ENCODE measurements at places on chromosomes 11 and 22.
A peak's percentile ranks its signal among the peaks of the same experiment; 100 is the strongest.

DNA sequence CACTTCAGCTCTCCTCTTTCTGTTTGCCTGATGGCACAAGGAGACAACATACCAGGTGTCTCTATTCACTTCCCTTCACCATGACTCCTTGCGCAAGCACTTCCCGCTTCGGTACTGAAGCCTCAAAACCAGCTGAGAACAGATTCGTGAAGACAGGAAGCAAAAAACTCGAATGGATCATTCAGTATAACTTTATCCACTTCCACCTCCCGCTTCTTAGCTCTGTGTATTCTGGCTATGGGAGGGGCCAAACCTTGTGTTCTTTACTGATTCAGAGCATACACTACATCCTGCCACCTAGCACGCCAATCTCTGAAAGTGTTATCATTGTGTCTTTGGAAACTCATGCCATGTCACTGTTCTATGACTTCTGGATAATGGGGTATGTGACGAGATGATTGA lies 62.2 kb upstream of the ADA2 start:
- DNase-seq: peak; percentile 62

DNA sequence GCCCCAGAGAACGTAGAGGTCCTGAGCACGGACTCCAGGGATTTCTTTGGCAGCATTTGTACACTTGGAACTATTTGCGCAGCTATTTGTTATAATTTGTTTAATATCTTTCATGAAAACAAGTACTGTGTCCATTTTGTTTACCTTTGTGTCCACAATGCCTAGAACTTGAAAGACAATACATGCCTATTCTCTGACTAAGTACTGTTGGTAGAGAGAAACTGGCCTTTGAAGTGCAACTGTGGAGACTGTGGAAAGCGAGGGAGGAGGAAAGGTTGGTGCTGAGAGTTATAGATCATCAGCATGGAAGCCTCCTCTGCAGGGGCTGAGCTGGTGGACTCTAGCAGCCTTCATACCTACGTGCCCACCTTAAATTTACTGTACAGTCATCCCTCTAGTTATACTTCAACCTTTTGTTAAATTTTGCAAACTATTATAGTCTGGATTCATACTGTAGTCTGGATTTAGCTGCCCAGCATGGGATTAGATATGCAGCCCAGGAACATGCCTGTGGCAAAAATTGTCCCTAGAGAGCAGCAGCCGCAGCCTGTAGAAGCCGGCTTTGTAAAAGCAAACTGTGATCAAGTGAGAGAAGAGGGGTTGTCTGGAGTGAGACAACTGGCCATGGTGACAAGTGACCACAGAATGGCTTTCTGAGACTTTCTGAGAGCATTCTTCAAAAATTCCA lies 24.2 kb upstream of the YAP1 start:
- DNase-seq: no peak

GRCh38 chr11:129618046-129618569 lies 197.5 kb upstream of the TMEM45B start:
- DNase-seq: no peak

- no peak for DNase-seq
Measured at GRCh38 chr22:19870153-19871022, 15.7 kb upstream of the GNB1L start.

DNA sequence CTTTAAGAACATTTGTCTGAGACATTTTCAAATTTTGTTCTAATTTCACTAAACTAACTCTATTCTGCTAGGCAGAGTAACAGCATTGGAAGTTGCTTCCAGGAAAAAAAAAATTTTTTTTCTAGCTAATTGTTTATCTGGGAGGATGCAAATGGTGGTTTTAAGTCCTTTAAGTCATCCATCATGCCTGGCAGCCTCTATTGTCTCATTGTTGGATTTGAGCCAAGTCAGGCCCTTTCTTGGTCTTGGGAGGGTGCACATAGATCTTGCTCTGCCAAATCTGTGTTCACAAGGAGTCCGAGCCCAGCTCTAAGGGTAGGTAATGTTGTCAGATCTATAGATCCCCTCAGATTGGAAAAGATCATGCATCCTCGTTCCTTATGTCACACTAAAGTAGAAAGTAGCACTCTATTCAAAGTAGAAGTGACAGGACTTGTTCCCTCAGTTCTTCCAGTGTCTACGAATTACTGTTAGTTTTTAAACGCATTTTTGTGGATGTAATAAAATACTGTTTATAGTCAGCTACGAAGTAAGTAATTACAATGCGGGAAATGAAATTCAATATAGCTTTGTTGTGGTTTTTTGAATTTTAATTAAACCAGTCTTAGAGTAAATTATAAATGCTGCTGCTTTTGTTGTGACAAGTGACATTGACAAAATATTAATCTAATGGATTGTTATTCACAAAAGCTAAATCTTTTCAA lies 166.0 kb upstream of the RASSF10 start:
- no peak for DNase-seq

- DNase-seq: no peak
Measured at GRCh38 chr22:50529416-50529896, 356 bp downstream of the TYMP start.

DNA sequence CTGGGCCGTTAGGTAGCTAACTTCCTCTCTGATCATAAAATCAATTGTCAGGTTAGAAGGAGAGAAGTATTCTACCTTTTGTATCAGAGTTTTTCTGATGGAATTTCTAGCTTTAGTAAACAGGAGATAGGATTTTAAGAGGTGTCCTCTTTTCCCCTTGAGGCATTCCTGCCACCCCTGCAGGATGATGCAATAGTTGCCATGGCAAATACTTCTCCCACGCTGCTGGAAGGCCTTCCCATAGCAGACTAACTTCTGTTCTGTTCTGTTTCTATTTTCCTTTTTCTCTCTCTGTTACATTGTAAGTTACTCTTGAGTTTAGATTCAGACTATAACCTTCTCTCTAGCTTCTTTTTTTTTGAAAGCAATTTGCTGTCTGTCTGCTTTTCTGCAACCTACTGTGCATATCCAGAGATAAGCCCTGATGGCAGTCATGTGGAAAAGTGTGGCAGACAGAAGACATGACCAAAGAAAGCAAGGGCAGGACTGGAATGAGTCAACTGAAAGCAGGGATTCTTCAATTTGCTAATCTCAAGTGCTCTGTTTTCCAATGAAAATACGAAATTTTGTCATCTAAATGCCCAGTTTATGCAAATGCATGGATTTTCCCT lies 679.1 kb downstream of the DLG2 start:
- DNase-seq: no peak

GRCh38 chr11:106133529-106133928 lies 56.1 kb downstream of the AASDHPPT start:
- DNase-seq: no peak

DNA sequence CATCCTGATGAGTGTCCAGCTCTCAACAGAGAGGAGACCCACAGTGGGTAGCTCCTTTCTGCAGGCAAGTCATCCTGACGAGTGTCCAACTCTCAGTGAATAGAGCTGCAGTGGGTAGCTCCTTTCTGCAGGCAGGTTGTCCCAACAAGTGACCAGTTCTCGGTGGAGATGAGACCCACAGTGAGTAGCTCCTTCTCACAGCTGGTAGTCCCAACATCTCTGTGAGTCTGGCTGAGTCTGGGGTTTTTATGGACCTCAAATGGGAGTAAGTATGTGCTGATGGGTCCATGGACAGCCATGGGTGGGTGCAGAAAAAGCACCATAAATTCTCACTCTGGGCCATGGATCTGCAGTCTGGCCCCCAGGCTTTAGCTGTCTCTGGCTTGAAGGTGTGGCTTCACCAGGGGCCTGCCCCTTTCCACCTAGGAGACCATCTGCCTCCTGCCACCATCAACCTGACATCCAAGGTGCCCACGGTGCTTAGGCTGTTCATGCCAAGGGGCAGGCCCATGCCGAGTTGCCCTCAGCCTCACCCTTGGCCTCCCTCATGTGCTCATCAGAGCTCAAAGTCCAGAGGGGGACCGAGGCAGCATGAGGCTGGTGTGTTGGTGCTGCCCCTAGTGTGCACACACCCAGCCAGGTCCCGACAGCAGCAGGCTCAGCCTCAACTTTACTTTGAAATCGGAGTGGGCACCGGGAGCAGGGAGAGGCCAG lies 15.3 kb downstream of the NPAT start:
- no peak for DNase-seq

- no peak for DNase-seq
Measured at GRCh38 chr22:23398701-23399366, 181.3 kb downstream of the IGLL1 start.

- DNase-seq: no peak
Measured at GRCh38 chr11:39078465-39078864, 2381.0 kb downstream of the LRRC4C start.

GRCh38 chr11:123719452-123719851 lies 22.0 kb downstream of the ZNF202 start:
- DNase-seq: no peak

GRCh38 chr11:6303661-6304060 lies 16.6 kb downstream of the CAVIN3 start:
- DNase-seq: no peak

- DNase-seq: no peak
Measured at GRCh38 chr22:35963237-35963810, 65.3 kb downstream of the RBFOX2 start.

- DNase-seq: no peak
Measured at GRCh38 chr22:30290342-30291057, 1.2 kb upstream of the CASTOR1 start.

DNA sequence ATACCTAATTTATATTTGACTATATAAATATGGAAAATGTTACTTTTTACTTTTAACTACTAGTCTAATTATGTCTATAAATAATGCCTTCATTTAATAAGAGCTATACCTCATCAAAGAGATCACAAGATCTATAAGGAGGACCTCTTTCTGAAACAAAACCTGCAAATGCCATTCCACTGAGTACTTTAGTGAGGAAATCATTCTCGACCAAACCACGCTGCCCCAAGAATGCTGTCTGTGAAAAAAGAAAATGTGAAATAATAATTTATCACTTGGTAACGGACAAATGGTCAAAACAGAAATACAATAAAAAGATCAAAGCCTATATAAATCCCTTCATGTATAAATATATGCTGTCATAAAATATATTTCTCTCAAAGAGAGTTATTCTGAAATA lies 301.7 kb downstream of the SBF2 start:
- no peak for DNase-seq

- DNase-seq: no peak
Measured at GRCh38 chr11:47969401-47969800, 11.0 kb upstream of the PTPRJ start.

- no peak for DNase-seq
Measured at GRCh38 chr11:130905512-130905911, 10.8 kb downstream of the SNX19 start.

DNA sequence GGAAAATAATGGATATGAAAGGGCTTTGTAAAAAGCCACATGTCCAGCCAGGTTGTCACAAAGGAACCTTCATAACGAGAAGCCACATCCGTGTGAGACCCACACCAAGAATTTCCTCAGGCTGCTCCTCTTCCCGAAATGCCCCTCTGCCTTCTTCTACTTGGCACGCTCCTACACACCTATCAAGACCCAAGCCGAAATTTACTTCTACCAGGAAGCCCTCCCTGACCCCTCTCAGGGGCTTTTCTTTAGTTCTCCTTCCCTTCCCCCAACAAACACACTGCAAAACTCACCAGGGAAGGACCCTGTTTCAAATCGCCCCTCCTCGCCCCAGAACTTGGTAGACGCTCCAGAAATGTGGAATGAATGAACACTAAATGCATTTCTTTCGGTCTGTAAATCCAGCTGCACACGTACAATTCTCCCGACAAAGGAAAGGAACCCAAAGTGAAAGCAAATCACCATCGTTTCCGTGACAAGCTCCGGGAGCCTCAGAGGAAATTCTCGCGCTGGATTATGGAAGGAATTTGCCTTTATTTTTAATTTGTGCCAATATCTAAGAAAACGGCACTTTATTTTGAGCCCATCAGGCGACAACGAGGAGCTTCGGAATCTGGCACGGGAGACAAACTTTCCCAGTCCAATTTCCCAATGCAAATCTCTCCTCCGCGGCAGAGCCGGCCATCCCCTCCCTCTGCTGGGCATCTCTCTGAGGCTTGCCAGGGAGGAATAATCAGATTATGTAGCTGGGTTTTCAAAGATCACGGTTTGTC lies 13.2 kb upstream of the SHISAL1 start:
- DNase-seq: no peak

- DNase-seq: no peak
Measured at GRCh38 chr11:118899706-118900360, 16.1 kb downstream of the CXCR5 start.

Measured in activated CD4-positive, alpha-beta T cell treated with anti-CD3 and anti-CD28 coated beads, Interleukin-2, amount 10 ng/mL, durations not matched to agents 7 days and 5 days (primary cell).